ENCODE measurements at places on chromosomes 3 and 15.

- DNase-seq, result no peak
These were observed 277.3 kb upstream of the TLE3 start for GRCh38 chr15:70375006-70375431.

- DNase-seq, result no peak
These were observed 51.9 kb downstream of the PBRM1 start for GRCh38 chr3:52633786-52634185.

DNA sequence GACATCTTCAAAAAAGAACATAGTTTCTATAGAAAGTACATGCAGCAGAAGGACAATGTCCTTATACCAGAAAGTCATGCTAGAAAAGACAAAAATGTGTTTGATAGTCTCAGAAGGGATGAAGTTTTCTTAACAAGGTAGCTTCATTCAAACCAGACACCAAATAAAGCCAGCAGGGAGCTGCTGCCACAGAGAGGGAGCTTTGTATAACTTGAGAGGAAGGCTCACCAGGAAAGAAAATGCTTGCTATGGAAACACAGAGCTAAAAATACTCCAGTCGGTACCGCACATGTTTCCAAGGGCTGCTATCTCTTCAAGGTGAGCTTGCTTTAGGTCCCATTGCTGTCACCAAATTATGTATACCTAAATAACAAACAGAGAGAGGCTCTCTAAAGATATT, 1074.8 kb upstream of the ALCAM start:
- no peak for DNase-seq

GRCh38 chr3:69925506-69925905, 74.0 kb upstream of the SAMMSON start:
- DNase-seq, result no peak

- DNase-seq, result no peak
These were observed 51.9 kb downstream of the IQGAP1 start for GRCh38 chr15:90439946-90440345.

DNA sequence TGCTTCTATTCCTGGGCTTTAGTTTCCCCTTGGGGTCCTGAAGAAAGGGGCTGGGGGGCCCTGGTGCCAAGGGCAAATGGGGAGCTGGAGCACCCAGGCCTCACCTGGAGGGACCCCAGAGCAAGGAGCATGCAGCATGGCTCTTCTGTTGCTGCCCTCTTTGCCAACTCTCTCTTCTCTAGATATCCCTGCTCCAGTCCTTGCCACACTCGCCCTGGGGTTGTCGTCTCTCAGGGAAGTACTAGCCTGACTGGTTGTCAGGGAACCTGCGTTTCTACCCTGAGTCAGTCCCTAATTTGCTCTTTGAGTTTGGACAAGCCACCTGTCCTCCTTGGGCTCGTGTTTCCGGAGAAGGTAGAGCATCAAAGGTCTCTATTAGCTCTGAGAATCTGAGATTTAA, 63.7 kb upstream of the UBE2Q2 start:
- no peak for DNase-seq

GRCh38 chr15:39638041-39638440, 57.2 kb downstream of the THBS1 start:
- DNase-seq, result no peak

GRCh38 chr3:112874725-112875124, 28.1 kb upstream of the CD200R1L start:
- DNase-seq, result no peak

DNA sequence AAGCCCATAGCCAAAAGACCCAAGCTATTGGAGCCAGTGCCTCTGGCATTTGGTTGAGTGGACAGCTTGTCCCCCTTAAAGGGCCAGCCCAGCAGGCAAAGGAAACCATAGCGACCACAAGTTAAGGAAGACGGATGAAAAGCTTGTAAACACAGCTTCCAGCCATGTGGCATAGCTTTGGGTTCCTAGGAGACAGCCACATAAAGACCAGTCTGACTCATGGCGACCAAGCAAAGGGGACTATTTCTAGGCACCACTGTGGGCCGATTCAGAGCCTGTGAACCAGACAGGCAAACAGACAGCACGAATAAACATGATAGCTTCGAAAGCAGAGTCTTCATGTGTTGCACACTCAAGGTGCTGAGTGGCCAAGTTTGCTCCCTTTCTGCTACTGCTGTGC, 30.5 kb upstream of the SRGAP3 start:
- no peak for DNase-seq
